Iris pigment epithelial cell (primary cell): ENCODE measurements at places on chromosomes 12 and 14.

DNA sequence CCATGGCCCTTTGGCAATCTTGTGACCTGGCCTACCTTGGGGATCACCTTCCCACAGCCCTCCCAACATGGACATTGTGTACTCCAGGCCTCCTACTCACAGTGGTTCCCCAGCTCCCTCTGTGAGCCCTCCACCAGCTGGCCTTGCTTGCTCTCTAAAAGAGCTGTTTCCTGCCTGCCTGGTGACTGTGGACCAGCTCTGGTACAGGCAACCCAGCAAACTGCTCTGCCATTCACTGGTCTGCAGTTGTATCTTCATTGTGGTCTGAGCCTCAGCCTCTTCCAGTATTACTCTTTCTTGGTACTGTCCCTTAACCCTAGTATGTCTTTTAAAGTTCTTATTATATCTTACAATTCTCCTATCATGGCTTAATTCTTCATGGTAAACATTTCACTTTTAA lies 236.2 kb downstream of the KTN1 start:
- DNase-seq, result no peak

DNA sequence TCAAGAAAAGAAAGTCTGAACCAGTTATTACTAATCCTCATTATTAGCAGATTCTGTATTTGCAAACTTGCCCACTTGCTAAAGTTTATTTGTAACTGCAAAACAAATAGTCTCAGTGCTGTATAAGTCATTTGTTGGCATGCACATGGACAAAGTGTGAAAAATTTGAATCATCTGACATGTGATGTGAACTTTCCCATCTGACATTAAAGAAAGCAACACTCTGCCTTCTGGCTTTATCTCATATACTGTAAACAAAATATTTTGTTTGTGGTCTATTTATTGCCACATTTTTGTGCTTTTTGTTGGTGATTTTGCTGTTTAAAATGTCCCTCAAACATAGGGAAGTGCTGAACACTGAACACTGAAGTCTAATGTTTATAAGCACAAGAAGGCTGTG lies 513.8 kb downstream of the RPL10L start:
- no peak for DNase-seq

GRCh38 chr14:25017562-25017961 lies 32.4 kb downstream of the STXBP6 start:
- DNase-seq, result no peak

- no peak for DNase-seq
These were observed 42.9 kb upstream of the CAPRIN2 start for GRCh38 chr12:30797689-30798088.

- DNase-seq, result peak; percentile 57
These were observed 439.3 kb upstream of the PRICKLE1 start for GRCh38 chr12:43028826-43029225.

DNA sequence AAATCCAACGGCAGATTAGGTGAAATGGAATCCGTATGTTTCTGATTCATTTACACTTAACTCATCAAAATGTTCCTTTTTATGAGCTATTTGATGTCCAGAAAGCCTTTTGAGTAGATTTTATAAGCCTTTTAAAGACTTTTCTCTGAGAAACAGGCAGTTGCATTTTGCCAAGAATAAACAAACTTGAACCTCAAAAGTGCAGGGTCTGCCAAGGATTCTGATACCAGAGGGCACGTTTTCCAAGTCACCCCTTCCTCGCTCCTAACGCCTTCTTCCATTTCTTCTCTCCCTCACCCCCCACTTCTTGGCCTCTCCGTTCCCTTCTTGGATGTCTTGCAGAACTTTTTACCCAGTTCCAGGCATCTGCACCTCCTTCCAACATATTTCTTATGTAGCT lies 200.6 kb upstream of the TBX3 start:
- DNase-seq, result no peak

DNA sequence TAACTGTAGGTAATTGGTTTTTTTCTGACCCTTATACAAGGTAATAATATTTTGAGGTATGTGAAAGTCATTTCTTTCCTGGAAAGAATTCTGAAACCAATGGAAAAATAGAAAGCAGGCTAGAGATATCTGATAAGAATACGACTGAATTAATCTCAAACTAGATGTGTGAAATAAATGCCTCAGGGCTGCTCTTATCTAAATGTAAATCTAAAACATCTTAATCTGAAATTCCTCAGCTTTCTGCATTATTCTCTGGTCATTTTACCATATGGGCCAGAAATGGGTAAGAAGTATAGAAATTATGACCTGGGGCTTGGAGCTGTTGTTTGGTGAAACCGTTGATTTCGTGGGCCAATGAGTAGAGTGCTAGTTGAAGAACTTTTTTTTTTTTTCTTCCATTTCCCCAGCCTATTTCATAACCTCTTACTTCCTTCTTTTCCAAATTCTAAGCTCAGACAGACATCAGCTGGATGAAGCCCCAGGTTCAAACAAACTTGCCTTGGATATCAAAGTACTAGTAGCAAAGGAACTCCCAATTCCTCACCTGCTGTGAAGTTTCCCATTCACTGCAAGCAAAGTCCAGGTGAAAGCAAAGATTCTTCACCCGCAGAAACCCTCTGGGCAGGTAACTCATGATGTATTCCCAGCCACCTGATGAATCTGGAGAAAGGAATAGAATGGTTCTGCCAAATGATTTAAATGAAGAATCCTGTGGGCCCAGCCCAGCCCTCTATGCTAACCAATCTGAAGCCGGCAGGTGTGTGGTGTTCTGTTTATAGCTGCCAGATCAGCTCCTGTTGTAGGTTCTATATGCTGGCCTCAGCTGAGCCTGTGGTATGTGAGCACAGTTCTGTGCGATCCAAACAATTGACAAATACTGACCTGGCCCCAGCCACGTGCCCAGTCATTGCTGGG lies 9.7 kb upstream of the FOS start:
- DNase-seq, result no peak

- DNase-seq, result no peak
These were observed 12.5 kb upstream of the IQSEC3 start for GRCh38 chr12:53735-54730.

- DNase-seq, result peak; percentile 53
These were observed 33.4 kb downstream of the ANO4 start for GRCh38 chr12:100827901-100828520.

GRCh38 chr12:94182986-94183707 lies 34.8 kb downstream of the PLXNC1 start:
- no peak for DNase-seq

GRCh38 chr12:30823764-30824163 lies 69.0 kb upstream of the CAPRIN2 start:
- no peak for DNase-seq

GRCh38 chr12:113611652-113612051 lies 140.0 kb upstream of the LHX5 start:
- DNase-seq, result no peak

GRCh38 chr14:64755781-64756221 lies 51.6 kb downstream of the PLEKHG3 start:
- peak; percentile 12 for DNase-seq

DNA sequence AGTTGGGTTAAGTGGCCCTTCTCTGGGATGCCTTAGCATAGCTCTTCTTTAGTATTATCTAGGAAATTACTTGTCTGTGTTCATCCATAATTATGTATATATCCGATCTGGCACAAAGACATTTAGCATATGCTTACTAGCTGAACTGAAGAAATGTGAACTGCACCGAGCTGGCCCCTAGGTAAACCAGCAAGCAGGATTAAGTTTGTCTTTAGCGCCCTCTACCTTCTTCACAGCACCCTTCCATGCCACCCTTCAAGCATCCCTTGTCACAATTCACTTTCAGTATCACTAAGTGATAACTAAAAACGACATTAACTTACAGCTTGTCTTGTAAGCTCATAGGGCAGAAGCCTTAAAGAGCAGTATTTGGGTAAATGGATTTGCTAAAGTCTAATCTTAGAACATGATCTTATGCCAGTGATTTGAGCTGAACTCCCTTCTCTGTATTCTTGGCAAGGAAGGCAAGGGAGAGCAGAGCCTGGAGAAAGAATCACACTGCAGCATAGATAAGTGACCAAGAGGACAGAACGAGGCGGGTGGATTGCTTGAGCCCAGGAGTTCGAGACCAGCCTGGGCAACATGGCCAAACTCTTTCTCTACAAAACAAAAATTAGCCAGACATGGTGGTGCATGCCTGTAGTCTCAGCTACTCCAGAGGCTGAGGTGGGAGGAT lies 2.6 kb upstream of the HAL start:
- peak; percentile 63 for DNase-seq

- peak; percentile 23 for DNase-seq
These were observed 65.1 kb upstream of the ETV6 start for GRCh38 chr12:11584221-11584855.

GRCh38 chr14:34629657-34630529 lies at the start of gene SNX6:
Gene SNX6 (minus strand): TSS chr14:34630148. CDS start chr14:34630116, 32 bp downstream.
- peak; percentile 72 for DNase-seq

DNA sequence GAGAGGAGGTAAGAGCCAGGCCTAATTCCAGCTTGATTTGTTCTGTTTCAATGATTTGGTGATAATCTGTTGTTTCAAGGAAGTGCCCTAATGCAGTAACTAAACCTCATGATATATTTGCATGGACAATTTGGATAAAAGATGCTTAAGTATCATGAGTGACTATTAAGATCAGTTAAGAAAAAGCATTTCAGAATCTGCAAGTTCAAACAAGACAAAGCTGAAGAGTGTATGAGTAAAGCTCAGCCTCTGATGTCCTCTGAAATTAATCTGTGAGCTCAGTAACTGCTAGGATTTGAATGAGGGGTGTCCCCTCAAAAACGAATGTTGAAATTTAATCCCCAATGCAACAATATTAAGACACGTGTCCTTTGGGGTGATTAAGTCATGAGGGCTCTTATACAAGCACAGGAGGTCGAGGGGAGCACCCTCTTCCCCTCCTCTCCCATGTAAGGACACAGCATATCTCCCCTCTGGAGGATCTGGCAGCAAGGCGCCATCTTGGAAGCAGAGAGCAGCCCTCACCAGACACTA lies 949.2 kb downstream of the GALC start:
- DNase-seq, result no peak

DNA sequence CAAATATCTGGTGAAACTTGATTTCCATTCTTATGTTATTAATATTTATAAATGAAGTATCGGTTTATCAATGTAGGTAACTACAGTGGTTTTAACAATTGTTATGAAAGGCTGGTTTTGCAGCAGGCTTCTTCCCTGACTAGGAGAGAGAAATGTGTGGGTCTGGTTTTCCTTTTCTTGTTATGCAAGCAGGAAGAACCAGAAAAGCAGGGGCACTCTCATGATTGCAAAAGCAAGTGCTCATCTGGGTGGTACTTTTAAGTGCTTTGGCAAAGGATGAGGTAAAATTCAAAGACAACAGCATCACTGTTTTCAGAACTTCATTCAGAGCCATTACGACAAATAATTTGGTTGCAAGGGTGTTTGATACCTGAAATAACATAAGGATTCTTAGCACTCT lies 105.6 kb downstream of the PTPRO start:
- no peak for DNase-seq

- peak; percentile 28 for DNase-seq
These were observed 4.0 kb upstream of the TESPA1 start for GRCh38 chr12:54988402-54989054.

DNA sequence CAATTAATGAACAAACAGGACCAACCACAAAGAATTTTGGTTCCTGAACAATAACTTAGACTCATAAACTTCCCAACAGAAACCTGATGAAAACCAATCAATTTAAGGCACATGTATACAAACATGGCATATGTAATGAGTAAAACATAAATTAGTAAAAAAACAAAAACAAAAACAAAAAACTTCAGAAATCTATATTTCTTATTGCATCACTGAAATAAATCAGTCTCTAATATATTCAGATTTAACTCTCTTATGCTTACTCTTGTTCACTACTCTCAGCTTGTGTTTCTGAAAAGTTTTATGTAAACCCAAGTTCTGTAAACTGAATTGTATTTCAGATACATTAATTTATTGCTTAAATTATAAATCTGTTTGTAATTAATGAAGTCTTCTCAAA lies 233.7 kb downstream of the SLC25A21 start:
- no peak for DNase-seq

- no peak for DNase-seq
These were observed 19.9 kb downstream of the RAP1B start for GRCh38 chr12:68630598-68630997.

DNA sequence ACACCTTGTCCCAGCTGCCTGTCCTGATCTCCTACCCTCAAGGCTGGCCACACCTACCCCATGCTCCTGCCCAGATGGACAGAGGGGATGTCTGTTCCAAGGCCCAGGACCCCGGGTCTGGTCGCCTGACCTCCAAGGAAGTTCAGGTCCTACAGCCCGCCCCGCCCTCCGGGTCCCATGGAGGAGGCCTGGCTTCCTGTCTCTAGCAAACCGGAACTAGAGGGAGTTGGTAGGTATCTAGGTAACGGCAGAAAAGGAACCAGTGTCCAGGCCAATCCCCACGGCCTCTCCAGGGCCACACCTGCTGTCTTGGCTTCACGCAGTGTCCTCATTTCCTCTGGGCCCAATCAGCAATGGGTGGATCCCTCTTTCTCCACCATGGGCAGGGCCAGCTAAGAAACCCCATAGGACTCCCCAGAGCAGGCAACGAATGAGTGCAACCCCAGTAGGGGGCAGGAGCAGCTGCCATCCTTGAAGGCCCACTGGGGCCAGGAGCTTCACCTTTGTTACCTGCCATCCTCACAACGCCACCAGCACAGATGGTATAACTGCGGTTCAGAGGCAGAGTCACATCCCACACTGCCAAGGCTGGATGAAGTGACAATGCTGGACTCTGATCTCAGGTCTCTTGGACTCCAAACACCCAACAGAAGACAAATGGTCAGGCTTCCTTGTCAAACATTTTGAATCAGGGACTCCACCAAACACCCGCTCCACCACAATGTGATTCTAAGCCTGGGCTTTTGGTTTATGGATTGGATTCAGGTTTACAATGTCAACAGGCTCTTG lies 25.1 kb upstream of the RPLP0 start:
- no peak for DNase-seq

GRCh38 chr12:8637666-8638065 lies 25.0 kb downstream of the MFAP5 start:
- no peak for DNase-seq

DNA sequence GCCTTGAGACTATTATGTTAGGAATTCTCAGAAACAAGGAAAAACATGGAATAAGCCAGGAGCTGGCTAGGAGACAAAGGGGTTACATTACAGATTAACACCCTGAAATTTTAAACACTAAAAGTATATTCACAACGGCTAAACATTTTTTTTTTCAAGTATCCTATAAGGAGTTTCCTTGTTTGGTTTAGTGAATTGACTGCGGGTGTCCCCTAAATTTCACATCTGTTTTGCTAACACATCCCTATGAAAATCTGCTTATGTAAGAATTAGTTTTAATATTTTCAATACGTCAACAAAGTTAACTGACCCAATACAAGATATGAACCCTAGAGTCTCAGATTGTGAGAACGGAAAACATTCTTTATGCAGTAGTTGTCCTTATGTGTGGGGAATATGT lies 19.0 kb downstream of the TAOK3 start:
- no peak for DNase-seq

GRCh38 chr12:107339487-107339886 lies 246.1 kb upstream of the CRY1 start:
- no peak for DNase-seq

DNA sequence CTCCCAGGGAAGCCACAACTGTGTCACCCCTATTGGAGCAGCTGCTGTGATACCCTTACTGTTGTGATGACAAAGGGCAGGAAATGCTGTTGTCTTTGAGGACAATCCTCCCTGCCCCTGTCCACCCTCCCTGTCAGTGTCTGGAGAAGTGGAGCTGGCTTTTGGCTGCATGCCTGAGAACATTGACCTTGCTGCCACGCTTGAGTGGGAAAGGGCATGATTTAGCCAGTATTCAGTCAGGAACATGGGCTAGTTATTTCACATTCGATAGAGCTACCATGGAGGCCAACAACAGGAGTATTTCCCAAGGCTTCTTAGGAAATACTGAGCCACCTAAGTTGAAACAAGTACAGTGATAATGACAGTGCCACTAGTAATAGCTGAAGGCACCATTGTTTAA lies 59.4 kb downstream of the MYRFL start:
- DNase-seq, result no peak
